ENCODE measurements at places on chromosomes 6 and 20. TPM values are rescaled to one million over a fixed set of nuclear protein-coding genes. Genes with fewer than 3 reads are reported as not detected.

The TMC2 gene
- total RNA-seq, result 4.5 TPM

The CST2 gene
- total RNA-seq, result not detected

The MCHR2 gene
- 12.6 TPM for total RNA-seq

The AHI1 gene
- 42.8 TPM for total RNA-seq

The LST1 gene
- 1.2 TPM for total RNA-seq

The HCRTR2 gene
- 30.6 TPM for total RNA-seq

The MRAP2 gene
- 7.7 TPM for total RNA-seq

The TNNC2 gene
- not detected for total RNA-seq

The HLA-DQB2 gene
- not detected for total RNA-seq

The SAMD10 gene
- total RNA-seq, result 5.7 TPM

The GINS1 gene
- 9.8 TPM for total RNA-seq

The MARCKS gene
- total RNA-seq, result 498 TPM

The MUC21 gene
- total RNA-seq, result not detected

Measured in frontal cortex (tissue), 4 donors.